Mammary microvascular endothelial cell (primary cell): ENCODE measurements at places on chromosomes 4 and X. TPM values are rescaled to one million over a fixed set of nuclear protein-coding genes. Genes with fewer than 3 reads are reported as not detected.

Gene SH3RF1
- 11.9 and 13.3 TPM in 2 replicates for total RNA-seq

Gene CDS1
- under 0.01 TPM in 1 of 2 replicates, not detected in the other for total RNA-seq

Gene CHST7
- 33.6 and 37.3 TPM in 2 replicates for total RNA-seq

Gene DUSP9
- total RNA-seq, result not detected in 2 replicates

Gene SULT1B1
- total RNA-seq, result 3.7 and 4.6 TPM in 2 replicates

Gene FHIP1A
- 0.40 and 1.4 TPM in 2 replicates for total RNA-seq

Gene NUDT10
- 0.20 and 0.69 TPM in 2 replicates for total RNA-seq

Gene MSN
- total RNA-seq, result 799 and 824 TPM in 2 replicates

Gene SHROOM3
- 0.87 and 1.0 TPM in 2 replicates for total RNA-seq

Gene MAGEB2
- total RNA-seq, result not detected in 2 replicates

Gene SORCS2
- total RNA-seq, result under 0.01 TPM in 1 of 2 replicates, not detected in the other

Gene GSX2
- total RNA-seq, result not detected in 2 replicates

Gene SAGE1
- total RNA-seq, result not detected in 2 replicates
